CD4-positive, alpha-beta T cell treated with Interferon alpha-2 for 1 hour (primary cell): ENCODE measurements at places on chromosomes 13 and 19.

DNA sequence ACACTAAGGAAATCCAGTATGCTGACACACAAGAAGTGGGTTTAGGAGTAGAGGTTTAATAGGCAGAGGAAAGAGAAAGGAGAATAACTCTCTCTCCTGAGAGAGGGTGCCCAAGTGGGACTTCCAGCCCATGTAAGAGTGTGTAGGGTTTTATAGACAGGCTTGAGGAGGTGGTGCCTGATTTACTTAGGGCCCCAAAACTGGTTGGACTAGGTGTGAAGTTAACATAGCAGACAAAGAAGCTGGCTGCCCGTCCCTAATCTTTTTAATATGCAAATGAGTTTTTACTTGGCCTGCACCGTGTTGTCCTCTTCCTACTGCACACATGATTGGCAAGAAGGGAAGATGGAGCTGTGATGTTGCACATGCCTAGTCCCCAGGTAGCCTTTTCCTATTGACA is 752.5 kb upstream of the SLITRK5 start:
- DNase-seq: no peak

DNA sequence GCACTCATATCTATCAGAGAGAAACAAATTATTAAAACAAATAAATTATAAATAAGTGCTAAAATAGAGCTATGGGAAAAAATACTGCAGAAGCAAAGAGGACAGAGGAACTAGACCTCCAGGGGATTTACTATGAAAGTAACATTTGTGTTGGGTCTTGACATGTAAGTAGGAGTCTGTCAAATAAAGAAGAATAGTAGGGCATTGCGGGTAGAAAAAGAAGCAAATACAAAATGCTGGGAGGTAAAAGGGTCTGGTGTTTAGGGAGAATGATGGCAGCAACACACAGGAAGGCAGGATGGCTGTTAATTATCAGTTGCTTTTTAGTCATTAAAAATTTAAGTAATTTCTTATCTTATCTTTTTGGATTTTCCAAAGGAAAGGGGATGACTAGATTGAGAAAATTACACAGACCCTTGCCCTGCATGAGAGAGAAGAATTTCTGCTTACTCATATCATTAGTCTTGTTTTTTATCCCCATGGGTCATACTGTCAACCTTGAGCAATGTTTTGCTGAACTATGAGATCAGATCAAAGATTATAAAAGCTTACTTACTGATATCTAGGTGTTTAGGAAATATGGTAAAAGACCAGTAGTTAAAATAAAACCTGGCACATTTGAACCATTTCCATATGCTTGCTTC is 472.7 kb downstream of the DIAPH3 start:
- DNase-seq: no peak

GRCh38 chr19:38294090-38294489 is 10.0 kb upstream of the C19orf33 start:
- no peak for DNase-seq

DNA sequence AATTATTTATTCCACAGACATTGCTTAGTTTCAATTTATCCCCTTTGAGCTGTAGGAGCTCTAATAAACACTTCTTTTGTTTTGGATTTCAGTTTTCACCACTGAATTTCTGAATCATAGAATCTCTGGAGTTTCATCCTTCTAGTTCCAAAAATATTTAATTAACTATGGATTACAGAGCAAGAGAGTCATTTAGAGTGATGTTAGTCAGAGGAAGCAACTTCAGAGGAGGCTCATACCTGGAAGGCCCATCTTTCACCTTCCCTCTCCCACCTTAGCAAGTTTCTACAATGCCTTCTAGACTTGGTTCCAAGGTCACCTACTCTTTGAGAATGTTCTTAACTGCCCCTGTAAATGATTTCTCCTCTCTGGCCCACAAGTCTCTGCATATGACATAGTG is 353.2 kb downstream of the SPRY2 start:
- no peak for DNase-seq

DNA sequence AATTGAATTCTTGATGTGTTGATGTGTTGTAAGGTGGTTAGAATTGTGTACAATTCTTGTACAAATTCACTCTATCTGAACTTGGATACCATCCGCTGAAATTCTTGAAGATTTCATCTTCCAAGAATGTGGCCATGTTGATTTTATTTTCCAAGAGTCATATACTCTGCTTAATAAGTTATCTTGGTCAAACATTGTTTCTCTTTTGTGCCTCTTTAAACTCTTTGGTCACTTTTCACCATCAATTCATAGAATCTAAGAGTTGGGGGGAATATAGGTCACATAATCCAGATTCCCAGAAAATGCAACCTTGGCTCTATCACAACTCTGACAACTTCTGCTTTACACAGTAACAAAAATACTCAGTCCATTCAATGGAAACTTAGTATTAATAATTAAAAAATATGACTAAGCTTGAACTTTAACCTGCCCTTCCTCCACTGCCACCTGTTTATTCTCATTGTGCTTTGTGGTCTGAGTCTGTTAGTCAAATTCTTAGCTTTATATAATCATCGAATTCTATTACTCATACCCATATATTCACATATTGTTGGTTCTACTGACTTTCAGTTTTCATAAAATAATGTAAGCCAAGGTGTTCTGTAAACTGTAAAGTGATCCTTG is 373.2 kb downstream of the LMO7 start:
- DNase-seq: no peak

DNA sequence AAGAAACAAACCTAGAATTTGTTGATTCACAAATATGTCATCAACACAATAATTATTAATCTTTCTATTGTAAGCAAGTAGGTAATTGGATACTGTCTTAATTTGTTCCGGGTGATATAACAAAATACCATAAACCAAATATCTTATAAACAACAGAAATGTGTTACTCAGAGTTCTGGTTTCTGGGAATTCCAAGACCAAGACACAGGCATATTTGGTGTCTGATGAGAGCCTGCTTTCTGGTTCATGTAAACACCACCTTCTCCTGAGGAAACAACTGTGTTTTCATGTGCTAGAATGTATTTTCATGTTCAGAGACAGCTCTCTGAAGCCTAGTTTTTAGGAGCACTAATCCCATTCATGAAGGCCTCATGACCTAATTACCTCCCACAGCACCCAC is 1819.5 kb downstream of the SLITRK5 start:
- DNase-seq: no peak

GRCh38 chr13:51942189-51942588 is 69.1 kb downstream of the ATP7B start:
- DNase-seq: peak; percentile 51

GRCh38 chr13:37539976-37540605 is 58.5 kb downstream of the POSTN start:
- no peak for DNase-seq

DNA sequence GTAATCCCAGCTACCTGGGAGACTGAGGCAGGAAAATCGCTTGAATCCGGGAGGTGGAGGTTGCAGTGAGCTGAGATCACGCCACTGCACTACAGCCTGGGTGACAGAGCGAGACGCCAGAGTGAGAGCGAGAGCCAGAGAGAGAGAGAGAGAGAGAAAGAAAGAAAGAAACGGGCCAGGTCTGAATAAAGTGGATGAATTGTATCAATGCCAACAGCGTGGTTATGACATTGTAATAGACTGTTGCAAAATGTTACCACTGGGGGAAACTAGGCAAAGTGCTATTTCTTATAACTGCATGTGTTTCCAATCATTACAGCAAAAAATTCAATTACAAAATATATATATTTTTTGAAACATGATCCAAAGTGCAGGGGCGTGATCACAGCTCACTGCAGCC is 11.8 kb upstream of the BTBD2 start:
- no peak for DNase-seq

- no peak for DNase-seq
Observed at GRCh38 chr19:4279530-4280422, 710 bp downstream of the SHD start.

DNA sequence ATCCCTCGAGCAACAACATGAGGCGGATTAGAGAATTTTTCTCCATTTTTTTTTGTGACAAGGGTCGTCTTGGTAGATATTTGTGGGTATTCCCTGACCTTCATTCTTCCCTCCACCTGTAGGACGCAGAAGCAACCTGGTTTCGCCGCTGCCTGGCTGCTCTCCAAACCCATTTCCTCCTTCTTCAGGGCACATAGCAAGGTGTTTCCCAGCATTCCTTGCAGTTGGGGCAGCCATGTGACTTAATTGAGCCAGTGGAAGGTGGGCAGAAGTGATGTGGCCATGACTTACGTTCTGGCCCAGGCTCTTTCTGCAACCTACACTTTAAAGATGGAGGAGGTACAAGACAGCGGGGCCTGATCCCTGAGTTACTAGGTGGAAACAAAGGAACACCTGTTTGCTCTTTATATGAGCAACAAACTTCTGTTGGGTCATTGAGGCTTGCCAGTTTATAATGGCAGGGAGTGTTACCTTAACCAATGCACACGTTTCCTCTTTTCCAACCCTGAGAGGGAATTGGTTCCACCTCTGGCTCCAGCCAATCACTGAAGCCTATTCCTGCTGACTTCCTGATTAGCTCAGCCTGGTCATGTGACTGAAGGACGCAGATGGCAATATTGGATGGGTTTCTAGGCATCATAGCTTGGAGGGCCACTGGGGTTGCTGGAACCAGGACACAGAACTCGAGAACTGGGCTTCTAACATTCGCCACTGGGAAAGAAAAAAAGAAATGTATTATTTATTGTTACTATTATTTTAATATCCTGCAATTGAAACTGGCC is 30.8 kb upstream of the ZNRF4 start:
- DNase-seq: no peak

DNA sequence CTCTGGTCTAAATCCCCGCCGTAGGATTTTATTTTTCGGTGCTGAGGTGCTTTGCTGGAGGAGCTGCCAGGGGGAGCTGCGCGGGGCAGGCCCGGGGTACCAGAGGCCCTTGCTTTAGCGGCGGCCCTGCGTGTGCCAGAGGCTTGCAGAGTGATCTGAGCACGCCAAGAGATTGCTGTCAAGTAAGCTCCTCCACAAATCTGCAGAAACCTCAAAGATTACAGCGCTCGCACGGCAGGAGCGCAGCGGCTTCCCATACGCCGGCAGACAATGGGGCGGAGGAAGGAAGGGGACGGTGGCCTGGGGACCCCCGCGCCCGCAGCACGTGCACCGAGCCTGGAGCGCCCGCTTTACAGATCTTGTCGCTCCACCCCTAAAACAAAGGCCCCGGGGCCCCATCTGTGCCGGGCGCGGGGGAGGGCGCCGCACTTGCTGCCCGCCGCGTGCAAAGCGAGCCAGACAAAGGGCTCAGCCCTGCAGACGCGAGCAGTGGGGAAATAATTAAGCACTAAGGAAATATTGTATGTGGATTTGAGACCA is 9.1 kb upstream of the C19orf12 start:
- no peak for DNase-seq

- peak; percentile 70 for DNase-seq
Observed at GRCh38 chr19:49331616-49332055, 3.6 kb upstream of the CD37 start.

DNA sequence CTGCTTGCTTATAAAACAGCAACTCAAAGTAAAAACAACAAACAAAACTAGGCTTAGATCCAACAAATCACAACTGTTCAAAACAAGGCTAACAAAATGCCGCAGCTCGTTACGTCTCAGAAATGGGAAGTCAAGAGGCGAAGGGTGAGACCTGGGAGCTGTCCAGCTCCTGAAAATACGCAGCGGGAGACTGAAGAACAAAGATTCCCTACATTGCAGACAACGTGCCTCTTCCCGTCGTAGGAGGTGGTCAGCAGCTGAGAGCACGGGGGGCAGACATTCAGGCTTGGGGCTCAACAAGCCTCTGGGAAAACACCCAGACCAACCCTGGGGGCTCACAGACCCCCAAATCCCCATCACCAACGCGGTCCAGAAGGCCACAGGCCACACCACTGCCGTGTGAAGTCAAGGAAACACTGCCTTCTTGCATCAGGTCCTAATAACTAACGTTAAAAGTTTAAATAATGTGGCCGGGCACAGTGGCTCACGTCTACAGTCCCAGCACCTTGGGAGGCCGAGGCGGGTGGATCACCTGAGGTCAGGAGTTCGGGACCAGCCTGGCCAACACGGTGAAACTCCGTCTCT is 13.5 kb downstream of the PLPP2 start:
- no peak for DNase-seq

GRCh38 chr13:114129649-114130062 is 2.8 kb downstream of the RASA3 start:
- DNase-seq: no peak

GRCh38 chr19:20612711-20613316 is 47.2 kb upstream of the ZNF737 start:
- no peak for DNase-seq

DNA sequence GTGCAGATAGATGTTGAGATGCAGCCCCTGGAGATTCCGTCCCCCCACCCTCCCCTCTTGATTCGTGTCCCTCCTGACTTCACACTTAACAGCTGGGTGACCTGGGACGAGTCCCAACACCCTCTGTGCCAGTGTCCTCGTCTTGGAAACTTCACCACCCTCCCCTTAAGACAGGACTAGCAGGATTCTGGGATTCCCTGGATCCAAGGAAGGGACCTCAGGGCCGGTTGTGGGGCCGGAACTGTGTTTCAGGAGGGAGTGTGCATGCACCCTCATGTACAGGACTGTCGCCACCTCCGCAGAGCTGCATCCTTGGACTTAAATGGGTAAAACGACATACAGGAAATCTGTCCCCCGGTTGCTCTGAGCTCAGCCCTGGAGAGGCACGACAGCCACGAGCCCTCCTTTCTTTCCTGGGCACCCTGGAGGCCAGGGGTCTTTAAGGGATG is 990 bp downstream of the MYO9B start:
- no peak for DNase-seq

DNA sequence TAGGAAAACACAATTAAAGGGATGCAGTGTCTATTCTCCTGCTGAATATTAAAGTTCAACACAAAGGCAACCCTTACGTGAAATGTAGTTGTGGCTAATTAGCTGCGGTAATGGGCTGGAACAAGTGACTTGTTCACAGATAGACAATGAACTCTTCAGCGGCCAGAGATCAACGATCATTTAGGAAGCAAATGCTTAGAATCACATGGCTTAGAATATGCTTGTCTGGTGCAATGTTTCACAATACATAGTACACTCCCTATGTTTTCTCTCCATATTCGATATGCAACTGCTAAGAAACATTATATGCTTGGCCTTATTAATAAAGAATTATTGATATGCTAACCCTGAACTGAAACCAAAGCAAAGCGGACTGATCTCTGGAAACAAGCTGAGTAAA is 25.7 kb upstream of the MTUS2 start:
- DNase-seq: no peak

- no peak for DNase-seq
Observed at GRCh38 chr13:83906240-83906820, 24.1 kb upstream of the SLITRK1 start.

DNA sequence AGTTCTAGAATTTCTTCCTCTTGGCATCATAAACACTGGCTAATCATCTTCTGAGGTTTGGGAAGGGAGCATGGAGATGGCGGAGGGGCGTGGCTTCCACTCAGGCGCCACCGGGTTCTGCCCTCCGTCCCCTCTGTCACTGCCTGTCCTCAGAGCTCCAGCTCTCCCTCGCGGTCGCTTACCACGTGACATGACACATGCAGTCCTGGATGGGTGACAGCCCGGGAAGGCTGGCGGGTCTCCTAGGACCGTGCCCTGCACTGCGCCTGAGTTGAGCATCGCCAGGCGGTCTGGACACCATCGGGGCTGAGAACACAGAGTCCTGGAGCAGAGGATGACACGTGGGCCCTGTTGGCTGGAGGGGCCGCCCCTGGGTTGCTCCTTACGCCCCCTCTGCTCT is 123.3 kb downstream of the RAB20 start:
- no peak for DNase-seq

GRCh38 chr13:30892966-30893365 is 13.1 kb upstream of the MEDAG start:
- no peak for DNase-seq
